K562 (cell line): ENCODE measurements at places on chromosomes 1 and 21. TPM values are rescaled to one million over a fixed set of nuclear protein-coding genes. Genes with fewer than 3 reads are reported as not detected.
A peak's percentile ranks its signal among the peaks of the same experiment; 100 is the strongest.

NDUFS5 gene
- 499 and 523 TPM in 2 replicates for total RNA-seq

GRCh38 chr1:30715216-30715615 is 8.2 kb downstream of the MATN1 start:
- peaks cover 13% of the 10 kb centered on the region for H3K4me1 ChIP-seq
- no peak for DNase-seq
- no peaks in the 10 kb centered on the region; the same call in 2 of the 3 replicates for H3K27me3 ChIP-seq
- no peak overlapping the region for H3K4me3 ChIP-seq
- no peaks in the 10 kb centered on the region; the same call in 1 of the 3 replicates for H3K36me3 ChIP-seq

DNA sequence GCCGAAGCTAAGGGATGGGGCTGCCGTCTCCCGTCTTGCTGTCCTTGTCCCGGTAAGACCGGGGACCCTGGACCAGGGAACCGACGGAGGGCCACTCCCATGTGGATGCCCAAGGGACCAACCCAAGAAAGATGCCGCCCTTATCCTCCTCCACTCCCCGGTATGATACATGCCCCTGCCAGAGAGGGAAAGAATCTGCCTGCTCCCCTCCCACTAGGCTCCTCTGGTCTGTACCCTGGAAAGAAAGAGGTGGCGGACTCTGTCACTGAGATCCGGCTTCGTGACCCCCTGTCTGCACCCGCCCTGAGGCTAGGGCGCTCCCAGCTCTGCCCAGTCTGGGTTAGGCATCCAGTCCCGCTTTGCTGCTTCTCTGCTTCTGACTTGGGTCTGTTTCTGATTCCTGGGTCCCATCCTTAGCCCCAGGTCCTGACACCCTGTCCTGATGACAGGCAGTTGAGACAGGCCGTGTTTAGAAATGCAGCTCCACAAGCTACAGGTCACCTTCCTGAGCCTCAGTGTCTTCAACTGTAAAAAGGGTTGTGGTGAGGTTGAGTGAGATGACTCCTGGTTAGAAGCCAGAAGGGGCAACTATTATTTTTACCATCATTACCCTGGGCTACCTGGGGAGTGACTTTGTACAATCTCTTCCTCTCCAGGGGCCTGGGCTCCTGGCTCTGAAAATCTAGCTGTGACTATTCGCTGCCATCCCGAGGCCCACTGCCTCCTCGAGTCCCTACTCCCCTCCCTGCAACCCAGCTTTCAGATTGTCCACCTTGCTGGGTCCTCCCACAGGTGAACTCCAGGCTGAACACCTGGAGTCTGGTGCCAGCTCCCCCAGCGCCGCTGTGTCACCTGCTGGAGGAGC is 3.7 kb downstream of the MATN1 start:
- DNase-seq: no peak
- H3K27me3 ChIP-seq: no peaks in the 10 kb centered on the region
- H3K27ac ChIP-seq: peak overlapping the region; percentile 95

GRCh38 chr1:30242722-30243457 is 480.5 kb downstream of the MATN1 start:
- no peak for DNase-seq
- H3K4me1 ChIP-seq: no peaks in the 10 kb centered on the region

ASCL5 gene
- not detected in 2 replicates for total RNA-seq

DNA sequence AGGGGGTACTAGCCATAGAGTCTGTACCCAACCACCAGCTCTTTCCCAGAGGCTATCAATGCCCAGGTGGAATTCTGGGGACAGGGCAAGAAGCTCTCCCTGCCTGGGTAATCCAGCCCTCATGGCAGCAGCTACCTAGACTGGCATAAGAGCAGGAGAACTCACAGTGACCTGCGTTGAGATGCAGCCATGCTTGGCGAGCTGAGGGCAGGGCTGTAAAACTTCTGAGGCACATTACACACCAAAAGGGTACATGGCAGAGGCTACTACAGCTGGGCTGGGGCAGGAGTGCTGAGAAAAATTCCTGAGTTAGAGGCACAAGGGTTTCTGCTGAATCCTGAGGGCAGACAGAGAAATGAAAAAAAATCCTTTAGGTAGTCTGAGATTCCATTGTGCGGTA is 927.9 kb upstream of the B3GALT2 start:
- H3K27me3 ChIP-seq: no peaks in the 10 kb centered on the region
- no peaks in the 10 kb centered on the region for H3K36me3 ChIP-seq
- no peak for DNase-seq
- H3K27ac ChIP-seq: no peak overlapping the region
- H3K4me3 ChIP-seq: no peak overlapping the region
- 0 out of 2 replicates have a peak, but pooled peaks cover 3% of the 10 kb centered on the region for H3K4me1 ChIP-seq
